ENCODE measurements at places on chromosomes 13 and 19.

DNA sequence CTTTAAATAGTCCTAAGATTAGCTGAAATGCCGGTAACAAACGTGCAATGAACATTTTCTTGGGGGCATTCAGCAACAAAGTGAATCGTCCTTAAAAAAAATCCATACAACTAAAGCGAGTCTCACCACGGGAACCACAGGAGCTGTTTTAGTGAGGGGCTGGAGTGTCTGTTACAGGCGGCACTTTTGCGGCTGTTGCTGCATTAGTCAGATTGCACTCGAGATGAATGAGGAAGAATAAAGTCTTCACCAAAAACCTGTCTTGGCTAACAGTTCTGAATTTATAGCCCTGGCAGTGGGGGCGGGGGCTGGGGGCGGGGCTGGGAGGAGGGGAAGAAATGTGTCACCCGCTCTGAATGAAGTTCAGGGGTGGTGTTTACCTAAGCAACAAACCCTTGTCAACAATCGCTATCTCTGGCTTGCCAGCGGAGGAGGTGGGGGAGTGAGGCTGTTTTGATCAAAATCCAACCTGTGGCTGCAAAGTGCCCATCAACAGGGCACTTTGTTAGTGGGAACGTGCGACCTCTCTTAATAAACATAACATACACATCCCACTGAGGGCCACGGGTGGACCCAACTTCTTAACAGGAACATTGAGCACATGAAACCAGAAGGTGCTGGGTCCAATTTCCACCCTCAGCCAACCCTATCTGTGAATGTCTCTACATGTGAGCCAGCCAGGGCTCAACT, 44.5 kb downstream of the RFX2 start:
- DNase-seq: no peak

GRCh38 chr13:108618233-108618632, 11.2 kb upstream of the MYO16 start:
- no peak for DNase-seq

DNA sequence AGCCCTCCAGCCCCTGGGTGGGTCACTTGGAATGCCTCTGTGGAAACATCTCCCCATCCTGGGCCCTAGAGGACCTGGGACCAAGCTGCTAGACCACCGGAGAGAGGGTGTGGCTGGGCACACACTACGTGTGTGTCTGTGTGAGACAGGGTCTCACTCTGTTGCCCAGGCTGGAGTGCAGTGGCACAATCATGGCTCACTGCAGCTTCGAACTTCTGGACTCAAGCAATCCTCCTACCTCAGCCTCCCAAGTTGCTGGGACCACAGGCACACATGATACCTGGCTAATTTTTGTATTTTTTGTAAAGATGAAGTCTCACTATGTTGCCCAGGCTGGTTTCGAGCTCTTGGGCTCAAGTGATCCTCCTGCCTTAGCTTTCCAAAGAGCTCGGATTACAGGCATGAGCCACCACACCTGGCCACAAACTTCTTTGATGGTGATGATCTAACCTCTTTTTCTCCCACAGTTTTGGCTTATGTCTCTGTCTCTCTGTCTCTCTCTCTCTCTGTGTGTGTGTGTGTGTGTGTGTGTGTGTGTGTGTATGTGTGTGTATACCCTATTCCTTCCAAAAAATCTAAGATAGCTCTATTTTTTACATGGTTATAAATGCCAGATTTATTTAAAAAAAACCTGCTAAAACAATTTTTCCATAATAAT, 32.1 kb upstream of the SLC7A9 start:
- DNase-seq: no peak

GRCh38 chr13:32476021-32476731, 48.2 kb upstream of the N4BP2L1 start:
- DNase-seq: no peak

GRCh38 chr19:13784731-13785452, 10.4 kb upstream of the ZSWIM4 start:
- DNase-seq: peak; percentile 61

- DNase-seq: no peak
Observed at GRCh38 chr13:21336609-21337349, 122.3 kb downstream of the ZDHHC20 start.

- no peak for DNase-seq
Observed at GRCh38 chr13:24685314-24685713, 5.1 kb downstream of the ATP12A start.

DNA sequence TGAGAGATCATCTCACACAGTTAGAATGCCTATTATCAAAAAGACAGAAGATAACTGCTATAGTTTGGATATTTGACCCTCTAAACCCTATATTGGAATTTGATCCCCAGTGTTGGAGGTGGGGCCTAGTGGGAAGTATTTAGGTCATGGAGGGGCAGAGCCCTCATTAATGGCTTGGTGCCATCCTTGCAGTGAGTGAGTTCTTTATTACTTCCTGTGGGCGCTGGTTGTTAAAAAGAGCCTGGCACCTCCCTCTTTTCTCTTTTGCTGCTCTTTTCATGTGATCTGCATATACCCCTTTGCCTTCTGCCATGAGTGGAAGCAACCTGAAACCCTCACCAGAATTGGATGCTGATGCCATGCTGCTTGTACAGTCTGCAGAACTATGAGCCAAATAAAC, 66.8 kb downstream of the TDRD3 start:
- DNase-seq: no peak

GRCh38 chr13:110685305-110686020, 20.5 kb downstream of the CARS2 start:
- DNase-seq: no peak

DNA sequence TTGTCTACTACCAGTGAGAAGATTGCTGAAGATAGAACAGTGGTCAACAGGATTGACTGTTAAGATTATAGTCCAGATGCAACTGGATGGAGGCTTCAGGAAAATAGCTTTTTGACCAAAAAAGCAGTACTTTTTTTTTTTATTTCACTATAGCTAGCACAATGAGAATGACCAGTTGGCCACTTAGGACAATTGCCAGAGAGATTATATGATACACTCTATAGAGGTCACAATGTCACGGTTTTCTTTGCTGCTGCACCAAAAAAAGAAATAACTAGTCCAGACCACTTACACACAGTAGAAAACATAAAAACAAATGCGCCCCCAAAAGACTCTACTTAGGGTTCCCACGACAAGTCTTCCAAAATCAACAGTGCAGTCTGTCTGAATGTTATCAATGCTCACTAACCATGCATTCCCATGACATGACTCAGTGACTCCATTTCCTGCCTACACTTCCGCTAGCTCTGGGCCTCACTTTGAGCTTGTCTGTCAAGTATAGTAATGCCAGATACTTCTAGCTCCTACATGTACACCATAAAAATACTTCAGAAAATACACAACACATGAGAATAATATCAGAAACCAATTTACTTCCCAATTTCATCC, 209.1 kb upstream of the STARD13 start:
- DNase-seq: no peak

DNA sequence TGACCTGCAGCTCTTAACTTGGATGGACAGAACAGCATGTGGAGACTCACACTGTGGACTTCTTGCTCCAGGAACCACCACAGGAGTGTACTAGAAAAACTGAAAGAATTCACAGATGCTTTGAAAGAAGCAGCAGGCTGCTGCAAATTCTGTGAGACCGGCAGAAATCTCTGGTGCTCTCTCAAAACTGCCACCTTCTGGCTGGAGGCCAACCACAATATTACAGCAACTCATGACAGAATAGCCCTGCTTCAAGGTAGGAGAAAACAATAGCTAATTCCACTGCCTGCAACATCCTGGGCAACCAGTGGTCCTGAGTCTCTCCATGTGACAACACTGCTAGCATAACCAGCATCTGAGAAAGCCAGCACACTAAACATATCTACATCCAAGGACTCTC, 26.9 kb downstream of the CDK8 start:
- no peak for DNase-seq

- DNase-seq: no peak
Observed at GRCh38 chr19:40216777-40217026, 1.5 kb downstream of the TTC9B start.

DNA sequence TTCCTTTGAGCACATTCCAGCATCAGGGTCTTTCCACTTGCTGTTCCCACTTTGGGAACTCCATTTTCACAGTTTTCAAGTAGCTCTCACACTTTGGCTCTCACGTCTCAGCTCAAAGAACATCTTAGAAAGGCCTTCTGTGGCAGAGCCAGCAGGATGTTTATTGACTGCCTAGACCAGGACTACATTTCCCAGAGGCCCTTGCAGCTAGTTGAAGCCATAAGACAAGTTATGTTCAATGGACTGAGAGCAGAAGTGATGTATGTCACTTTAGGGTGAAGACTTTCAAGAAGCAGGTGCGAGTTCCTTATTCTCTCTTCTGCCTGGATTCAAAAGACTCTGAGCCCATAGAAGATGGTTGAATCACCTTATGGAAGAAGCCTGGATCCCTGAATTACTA, 4.3 kb upstream of the HAUS5 start:
- no peak for DNase-seq

GRCh38 chr13:64528838-64529237, 2701.3 kb downstream of the PCDH9 start:
- DNase-seq: no peak

DNA sequence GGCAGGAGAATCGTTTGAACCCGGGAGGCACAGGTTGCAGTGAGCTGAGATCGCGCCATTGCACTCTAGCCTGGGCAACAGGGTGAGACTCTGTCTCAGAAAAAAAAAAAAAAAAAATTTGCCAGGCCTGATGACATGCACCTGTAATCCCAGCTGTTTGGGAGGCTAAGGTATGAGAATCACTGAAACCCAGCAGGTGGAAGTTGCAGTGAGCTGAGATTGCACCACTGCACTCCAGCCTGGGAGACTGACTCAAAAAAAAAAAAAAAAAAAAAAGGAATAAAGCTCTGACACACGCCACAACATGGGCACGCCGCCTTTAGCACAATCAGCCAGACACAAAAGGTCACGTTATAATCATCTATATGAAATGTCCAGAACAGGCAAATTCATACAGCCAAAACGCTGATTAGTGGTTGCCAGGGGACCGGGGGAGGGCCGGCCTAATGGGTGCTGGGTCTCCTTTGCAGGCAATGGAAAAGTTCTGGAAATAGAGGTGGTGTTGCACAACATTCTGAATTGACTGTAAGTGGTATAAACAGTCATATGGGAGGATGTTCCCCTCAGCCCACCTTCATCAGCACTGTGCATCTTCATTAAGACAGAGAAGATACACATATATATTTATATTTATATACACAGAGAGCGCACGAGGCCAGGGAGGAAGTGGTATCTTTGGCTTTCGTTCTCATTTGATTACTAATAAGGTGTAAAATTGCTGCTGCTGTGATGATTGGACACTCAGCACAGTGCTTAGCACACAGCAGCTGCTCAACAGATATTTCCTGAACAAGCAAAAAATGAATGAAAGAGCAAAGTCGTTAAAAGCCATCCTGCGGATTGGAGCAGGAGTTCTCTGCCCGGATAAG, 3.8 kb downstream of the HSPBP1 start:
- no peak for DNase-seq

GRCh38 chr19:8233370-8233769, 24.2 kb downstream of the CERS4 start:
- DNase-seq: no peak

- no peak for DNase-seq
Observed at GRCh38 chr13:80931118-80931517, 590.2 kb upstream of the SPRY2 start.

- no peak for DNase-seq
Observed at GRCh38 chr19:48986211-48986610, 6.9 kb downstream of the GYS1 start.

- no peak for DNase-seq
Observed at GRCh38 chr19:35027009-35027408, 3.3 kb upstream of the SCN1B start.

- peak; percentile 97 for DNase-seq
Observed at GRCh38 chr19:12365236-12366162, at the start of gene ZNF442. Gene ZNF442 (minus strand): TSS chr19:12365683. CDS start chr19:12363631, 2,052 bp downstream.

- DNase-seq: no peak
Observed at GRCh38 chr19:48629599-48630295, 7.4 kb downstream of the DBP start.

DNA sequence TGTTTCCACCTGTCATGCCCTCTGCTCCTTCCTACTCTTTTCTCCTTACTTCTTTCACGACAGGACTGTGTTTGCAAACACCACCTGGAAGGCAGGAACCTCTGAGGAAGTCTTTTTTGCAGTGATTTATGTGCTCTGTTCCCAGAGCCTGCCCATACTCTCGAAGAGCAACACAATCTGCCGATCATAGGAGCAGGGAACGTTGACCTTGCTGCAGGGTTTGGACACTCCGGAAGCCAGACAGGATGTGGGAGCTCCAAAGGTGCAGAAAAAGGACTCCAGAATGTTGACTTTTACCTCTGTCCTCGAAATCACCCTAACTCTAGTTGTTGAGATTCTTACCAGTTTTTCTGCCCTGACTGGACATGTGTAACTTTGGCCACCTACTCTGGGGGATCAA, 8.6 kb upstream of the ZNF181 start:
- DNase-seq: no peak

DNA sequence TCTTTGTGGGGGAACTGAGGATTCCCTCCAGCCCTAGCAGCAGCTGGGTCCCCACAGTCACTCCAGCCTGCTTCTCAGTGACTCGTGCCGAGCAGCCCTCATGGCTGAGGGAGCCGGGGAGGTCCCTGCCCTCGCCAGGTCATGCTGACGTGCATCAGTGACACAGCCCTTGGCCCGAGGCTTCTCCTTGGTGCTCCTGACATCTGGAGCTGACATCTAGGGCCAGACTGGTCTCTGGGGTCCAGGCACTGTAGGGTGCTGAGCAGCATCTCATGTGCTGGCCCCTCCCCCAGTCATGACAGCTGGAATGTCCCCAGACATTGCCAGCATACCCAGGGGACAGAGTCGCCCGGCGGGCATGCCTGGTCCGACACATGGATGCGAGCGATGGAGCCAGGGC, 14.4 kb downstream of the COMP start:
- no peak for DNase-seq

DNA sequence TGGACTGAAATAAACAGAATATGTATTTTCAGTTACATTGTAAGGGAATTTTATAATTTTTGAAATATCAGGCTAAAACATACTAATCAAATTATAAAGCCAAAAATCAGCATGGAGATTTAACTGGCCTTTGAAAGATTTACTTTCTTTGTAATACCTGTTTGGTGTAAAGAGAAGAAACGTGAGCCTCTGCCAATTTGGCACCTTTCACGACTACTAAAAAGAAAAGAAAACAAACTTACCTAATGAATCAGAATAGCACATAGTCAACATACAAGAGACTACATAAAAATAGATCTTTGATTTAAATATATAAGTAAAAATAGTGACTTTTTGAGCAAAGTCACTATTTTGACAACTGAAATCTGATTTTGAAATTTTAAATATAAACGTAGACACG, 87.4 kb downstream of the RBM26 start:
- no peak for DNase-seq

GRCh38 chr19:29678484-29679106, 13.3 kb downstream of the PLEKHF1 start:
- DNase-seq: peak; percentile 53
